EL (cell line): ENCODE measurements at places on chromosomes 6 and 20.

GRCh38 chr20:51826372-51826771, 24.1 kb upstream of the SALL4 start:
- no peak for DNase-seq

DNA sequence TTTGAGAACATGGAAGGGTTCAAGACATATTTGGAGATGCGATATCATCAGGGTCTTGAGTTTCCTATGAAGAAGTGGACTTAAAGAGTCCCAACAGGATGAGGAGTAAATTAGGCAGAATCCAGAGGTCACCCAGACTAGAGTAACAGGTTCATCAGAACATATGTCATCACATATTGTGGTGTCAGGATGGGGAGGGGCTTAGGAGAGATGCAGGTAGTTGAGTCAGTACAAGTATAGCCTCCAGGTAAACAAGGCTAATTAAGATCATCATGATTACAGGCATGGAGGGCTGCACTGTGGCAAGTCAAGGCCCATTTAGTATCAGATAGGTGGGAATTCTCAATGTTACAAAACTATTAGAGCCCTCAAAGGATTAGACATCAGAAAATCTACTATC, 90.1 kb upstream of the PAK5 start:
- DNase-seq, result no peak

DNA sequence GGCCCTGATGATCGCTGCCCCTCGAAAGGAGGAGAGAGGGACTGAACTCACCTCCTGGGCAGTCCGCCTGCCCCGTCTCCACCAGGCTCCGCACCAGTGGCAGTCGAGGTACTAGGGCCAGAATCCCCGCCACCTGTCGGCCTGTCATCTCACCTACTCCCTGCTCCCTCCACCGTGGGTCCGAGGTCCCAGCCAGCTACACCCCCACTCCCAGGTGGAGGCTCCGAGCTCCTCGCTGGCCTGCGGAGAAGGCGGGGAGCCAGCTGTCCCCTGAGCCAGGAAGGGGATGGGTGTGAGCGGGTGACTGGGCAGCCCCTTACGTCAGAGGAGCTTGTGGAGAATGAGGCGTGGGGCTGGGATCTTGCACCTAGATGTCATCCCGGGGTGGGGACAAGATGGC, 1066.5 kb upstream of the MANEA start:
- DNase-seq, result no peak

- DNase-seq, result no peak
Measured at GRCh38 chr6:69422475-69422874, 374.3 kb downstream of the LMBRD1 start.

GRCh38 chr6:139801571-139802321, 427.3 kb upstream of the CITED2 start:
- no peak for DNase-seq

DNA sequence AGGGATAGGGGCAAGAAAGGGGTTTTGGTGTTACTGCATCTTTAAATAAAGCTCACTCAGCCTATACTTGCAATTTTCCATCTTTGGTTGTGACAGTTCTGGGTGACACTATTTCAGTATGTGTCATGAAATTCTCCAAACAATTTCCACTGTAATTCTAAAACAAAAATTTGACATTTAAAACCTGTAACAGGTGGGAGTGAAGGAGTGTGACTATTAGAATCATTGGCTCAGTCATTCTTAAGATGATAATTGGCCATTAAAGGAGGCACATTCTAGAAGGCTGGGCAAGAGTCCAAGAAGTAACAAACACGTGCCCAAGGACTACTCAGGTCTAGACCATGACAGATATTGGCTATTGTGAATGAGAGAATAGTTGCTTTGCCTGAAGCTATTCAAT, 153.3 kb upstream of the ARG1 start:
- DNase-seq, result no peak

DNA sequence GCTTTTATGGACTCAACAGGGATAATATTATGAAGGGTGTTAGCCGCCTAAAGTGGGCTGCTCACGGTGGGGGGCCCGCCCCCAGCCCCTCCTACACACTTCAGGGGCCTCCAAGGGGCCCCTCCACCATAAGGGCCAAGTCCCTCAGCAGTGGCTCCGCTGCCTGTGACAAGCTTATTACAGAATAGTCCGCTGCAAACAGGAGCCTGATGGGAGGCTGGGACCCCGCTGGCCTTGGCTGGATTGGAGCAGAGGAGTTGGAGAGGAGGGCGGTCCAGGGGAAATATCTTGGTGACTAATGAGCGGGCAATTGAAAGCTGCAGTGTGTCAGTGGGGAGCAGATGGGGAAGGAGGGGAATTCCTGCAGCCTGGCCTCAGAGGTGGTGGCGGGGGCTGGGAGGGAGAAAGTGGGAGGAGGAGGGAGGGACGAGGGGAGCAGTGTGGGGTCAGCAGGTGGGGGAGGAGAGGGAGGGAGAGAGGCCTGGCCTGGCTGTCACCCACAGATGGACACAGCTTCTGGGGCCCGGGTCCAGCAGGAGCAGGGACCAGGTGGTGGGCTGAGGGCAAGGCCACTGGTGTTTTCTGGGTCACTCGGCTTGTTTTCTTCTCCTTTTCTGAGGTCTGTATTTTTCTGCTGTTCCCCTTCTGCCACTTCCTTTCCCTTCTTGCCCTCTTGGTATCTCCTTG, 57.6 kb upstream of the FOXP4 start:
- DNase-seq, result peak; percentile 89

GRCh38 chr6:75808507-75808906, 59.5 kb downstream of the MYO6 start:
- DNase-seq, result no peak

GRCh38 chr6:12479881-12480280, 189.7 kb downstream of the EDN1 start:
- DNase-seq, result peak; percentile 59

DNA sequence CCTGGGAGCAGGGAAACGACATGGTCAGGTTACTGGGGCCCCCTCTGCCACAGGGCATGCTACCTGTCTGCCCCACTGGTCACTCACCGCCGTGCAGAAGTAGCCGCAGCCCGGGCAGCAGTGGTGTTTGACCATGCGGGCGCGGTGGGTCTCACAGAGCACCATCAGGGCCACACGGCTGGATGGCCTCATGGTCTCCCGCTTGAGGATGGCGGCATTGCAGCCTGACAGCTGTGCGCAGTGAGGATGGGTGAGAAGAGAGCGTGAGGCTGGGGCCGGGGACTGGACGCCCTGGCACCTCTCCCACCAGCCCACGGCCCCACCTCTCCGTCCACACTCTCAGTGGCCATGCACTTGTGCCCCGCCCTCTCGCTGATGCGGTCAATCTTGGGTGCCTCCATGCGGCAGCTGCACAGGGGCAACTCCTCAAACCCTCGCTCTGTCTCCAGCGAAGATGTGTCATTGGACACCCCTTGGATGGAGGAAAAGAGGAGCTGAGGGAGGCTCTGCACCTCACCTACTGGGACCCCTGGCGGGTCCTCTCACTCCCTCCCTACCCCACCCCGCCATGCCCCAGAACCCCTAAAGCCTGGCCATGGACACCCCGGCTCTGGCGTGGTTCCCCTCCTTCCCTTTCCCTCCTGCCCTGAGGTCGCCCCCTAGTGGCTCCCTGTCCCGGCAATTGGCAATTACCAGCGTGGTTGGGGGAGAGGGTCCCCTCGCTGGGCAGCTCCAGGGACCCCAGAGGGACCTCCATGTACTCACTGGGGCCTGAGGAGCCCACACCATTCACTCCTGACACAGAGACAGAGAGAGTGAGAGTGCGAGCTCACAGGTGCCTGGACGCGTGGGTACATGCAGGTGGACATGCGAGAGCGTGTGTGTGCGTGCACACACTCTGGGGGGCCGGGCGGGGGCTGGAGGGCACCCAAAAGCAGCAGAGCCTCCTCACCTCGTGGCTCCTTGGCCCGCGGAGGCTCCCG, 8.9 kb downstream of the EHMT2 start:
- DNase-seq, result no peak

DNA sequence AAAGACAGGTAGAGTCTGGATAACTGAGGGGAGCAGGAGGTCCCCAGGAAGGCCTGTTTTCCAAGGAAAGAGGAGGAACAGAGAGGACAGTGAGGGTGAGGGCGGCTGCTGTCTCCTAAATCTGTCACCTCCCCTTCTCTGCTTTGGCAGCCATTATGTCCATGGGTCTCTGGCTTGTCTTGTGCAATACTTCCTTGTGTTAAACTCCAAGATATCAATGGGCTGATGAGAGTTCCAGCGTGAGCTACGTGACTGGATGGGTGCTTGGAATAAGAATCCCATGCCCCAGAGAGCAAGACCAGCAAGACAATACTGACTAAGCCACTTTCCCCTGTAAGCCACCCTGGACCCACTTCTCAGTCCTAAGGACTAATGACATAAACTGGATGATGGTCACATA, 26.3 kb upstream of the DNAAF9 start:
- no peak for DNase-seq

GRCh38 chr6:138580801-138581200, 81.5 kb upstream of the NHSL1 start:
- DNase-seq, result no peak

DNA sequence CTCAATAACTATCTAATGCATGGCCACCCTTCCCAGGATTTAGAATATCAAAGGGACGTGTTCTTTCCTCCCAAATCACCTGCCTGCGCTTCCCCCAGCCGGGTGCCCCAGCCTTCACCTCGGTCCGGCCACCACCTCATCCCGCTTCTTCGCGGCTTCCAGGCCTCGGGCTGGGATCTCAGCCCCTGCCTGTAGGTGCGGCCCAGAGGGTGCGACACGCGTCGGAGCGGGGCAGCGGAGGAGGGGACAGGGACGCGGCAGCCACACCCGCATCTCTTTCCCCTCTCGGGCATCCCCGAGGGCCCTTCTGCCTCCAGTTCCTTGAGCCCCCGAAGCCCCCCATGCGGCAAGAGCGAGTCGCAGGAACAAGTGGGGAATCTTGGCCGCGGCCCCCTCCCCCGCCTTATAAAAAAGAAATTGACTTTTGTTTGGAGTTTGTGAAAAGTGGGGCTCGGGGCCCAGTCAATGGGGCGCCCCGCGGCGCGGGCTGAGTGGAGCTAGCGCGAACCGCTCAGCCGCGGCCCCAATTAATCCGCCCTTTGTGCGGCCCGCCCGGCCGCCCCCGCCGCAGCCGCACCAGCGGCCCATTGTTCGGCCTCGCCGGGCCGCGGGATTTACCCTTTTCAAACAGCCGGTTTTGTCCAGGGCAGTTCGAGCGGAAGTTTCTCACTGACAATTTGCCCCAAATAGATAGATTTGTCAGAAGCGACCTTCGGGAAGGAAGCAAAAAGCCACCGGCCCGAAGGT, 8.4 kb upstream of the NR2E1 start:
- DNase-seq, result no peak

- no peak for DNase-seq
Measured at GRCh38 chr6:125067552-125067951, 86.0 kb upstream of the TPD52L1 start.

DNA sequence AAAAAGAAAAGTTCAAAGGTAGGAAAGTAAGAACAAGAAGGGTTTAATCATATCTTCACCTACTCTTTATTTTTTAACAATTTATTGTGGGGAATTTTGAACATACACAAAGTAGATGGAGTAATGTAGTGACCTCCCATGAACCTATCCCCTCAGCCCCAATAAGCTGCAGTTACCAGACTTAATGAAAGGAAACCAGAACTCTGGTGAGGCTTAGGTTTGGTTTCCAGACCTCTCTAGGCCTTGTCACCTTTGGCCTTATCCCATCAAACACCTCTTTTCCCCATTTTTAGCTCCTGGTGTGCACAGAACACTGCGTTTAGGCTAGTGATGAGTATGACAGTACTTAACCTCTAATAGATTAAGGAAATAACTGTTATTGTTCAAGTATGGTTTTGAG, 42.0 kb downstream of the CBFA2T2 start:
- no peak for DNase-seq

DNA sequence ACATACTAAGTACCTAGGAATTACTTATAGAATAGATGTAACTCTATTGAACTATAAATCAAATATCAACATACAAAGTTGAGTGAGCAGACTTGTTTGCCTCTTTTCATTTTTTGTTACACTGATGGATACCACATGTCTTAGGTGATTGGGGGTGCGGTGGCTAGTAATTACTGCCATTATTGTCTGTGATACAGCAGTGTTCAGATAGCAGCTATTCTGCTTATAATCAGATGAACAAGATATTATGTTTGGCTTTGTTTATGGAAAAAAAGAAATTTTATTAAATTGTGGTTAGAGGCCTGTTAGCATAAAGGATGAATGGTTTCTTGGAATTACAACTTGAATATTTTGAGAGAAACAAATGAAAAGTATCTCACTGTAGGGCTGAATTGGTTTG, 55.9 kb downstream of the KCNQ5 start:
- DNase-seq, result no peak

- no peak for DNase-seq
Measured at GRCh38 chr6:13358511-13358910, 30.2 kb upstream of the TBC1D7 start.

DNA sequence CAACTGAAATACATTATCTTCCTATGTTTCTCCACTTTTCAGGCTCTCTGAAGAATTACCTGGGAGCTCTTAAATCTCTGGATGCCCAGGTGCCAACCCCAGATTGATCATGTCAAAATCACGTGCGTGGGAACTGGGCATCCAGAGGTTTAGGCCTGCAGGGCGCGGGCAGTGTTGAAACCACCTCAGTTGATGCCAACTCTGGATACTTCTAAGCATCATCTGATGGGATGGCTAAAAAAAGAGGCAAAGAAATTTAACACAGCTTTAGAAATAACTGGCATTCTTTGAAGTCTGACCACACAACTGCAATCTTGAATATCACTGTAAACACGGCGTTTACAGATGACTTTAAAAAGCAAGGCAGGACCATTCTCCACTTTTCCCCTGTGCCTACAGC, 41.9 kb downstream of the PTGIS start:
- no peak for DNase-seq

DNA sequence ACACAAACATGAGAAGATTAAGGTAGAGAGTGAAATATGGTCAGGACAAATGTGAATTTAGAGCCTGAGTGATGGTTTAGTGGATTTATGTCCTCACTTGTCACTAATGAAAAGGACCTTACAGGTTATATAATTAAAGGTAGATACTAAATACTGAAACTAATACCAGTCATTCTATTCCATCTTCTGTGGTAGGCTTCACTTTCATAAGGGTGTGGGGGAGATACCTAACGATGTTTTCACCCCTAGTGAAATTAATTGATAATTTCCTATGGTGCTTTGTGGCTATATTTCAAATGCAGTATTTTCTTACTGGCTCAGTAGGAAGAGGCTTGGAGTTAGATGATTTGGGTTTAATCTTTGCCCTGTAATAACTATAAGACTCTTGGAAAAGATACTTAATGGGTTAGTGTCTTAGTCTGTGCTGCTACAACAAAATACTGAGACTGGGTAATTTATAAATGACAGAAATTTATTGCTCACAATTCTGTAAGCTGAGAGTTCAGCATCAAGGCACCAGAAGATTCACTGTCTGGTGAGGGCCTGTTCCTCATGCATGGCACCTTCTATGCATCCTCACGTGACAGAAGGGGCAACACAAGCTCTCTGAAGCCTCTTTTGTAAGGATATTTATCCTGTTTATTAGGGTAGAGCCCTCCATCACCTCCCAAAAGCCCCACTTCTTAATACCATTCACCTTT, 21.3 kb downstream of the RNF217 start:
- no peak for DNase-seq

- DNase-seq, result peak; percentile 54
Measured at GRCh38 chr6:43368259-43369160, 937 bp downstream of the ZNF318 start.
